ENCODE measurements at places on chromosomes 1 and 21.

DNA sequence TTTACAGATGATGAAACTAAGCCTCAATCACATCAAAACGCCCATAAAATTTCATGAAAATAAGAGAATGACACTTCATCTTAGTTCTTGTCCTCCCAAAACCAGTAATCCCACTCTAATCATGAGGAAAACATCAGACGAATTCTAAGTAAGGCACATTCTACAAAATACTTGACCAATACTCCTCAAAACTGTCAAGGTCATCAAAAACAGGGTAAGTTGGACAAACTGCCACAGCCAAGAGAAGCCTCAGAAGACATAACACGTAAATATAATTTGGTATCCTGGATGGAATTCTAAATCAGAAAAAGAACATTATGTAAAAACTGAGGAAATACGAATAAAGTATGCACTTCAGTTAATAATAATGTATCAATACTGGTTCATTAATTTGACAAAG is 128.2 kb downstream of the DPYD start:
- DNase-seq: no peak

- no peak for DNase-seq
Measured at GRCh38 chr1:70220015-70220414, 1.2 kb upstream of the SRSF11 start.

- no peak for DNase-seq
Measured at GRCh38 chr1:228857611-228858010, 122.3 kb downstream of the RHOU start.

DNA sequence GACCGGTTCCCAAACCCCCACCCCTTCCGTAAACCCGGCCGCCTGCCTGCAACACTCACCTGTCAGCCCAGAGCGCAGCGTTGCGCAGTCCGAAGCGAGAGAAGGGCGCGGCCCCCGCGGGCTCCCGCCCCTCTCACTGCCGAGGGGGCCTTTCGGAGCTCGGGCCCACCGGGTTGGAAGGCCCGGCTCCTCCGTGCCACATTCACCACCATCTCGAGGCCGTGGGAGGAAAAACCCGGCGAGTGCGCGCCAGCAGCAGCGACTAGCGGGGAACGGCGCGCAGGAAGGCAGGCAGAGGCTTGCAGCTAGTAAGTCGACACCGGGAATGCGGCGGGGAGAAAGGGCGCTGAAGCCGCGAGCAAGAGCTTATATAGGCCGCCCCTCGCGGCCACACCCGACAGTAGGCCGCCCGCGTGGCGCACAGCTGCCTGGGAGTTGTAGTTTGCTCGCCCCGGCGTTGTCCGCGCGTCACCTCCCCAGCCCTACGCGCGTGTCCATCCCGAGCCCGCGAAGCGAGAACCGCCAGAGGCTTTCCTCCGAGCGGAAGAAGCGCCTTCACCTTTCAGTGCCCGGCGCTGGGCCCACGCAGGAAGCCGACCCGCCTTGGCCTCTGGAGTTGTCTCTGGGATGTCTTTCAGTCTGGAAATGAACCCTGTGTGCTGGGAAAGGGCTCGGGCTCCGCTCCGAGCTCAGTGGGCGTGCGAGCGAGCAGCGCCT is 10.4 kb upstream of the RAB42 start:
- peak; percentile 89 for DNase-seq

- no peak for DNase-seq
Measured at GRCh38 chr1:13801655-13802486, 101.9 kb downstream of the PRDM2 start.

DNA sequence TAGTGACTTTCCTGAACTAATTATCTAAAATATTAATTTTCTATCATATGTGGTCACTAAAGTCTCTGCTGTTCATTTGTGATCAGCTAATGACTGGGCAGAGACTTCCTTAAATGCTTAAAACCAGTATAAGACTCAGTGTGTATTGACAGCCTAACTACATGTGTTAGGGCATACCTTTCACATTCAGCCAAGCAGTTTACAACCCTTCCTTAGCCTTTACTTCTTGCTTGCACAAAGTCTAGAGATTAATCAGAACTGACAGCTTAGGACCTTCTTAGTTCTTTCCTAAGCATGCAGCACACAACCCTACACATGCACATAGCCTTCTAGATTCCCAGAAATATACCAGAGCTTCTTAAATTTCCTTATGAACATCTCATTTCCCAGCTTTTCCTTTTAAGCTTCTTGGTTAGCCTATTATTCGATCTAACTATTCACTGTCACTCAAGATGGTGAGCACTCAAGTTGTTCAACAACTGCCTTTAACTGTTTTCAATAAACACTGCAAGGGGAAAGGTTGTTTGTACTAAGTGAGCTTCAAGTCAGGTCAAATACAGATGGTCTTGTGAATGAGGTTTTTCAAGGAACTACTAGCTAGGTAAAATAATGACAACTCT is 13.4 kb downstream of the EYA3 start:
- DNase-seq: no peak

- DNase-seq: no peak
Measured at GRCh38 chr1:94725566-94725965, 94.6 kb upstream of the SLC44A3 start.

- peak; percentile 54 for DNase-seq
Measured at GRCh38 chr1:212488436-212489283, 55.9 kb downstream of the NENF start.

- DNase-seq: no peak
Measured at GRCh38 chr1:40386796-40387195, 13.3 kb downstream of the SMAP2 start.

DNA sequence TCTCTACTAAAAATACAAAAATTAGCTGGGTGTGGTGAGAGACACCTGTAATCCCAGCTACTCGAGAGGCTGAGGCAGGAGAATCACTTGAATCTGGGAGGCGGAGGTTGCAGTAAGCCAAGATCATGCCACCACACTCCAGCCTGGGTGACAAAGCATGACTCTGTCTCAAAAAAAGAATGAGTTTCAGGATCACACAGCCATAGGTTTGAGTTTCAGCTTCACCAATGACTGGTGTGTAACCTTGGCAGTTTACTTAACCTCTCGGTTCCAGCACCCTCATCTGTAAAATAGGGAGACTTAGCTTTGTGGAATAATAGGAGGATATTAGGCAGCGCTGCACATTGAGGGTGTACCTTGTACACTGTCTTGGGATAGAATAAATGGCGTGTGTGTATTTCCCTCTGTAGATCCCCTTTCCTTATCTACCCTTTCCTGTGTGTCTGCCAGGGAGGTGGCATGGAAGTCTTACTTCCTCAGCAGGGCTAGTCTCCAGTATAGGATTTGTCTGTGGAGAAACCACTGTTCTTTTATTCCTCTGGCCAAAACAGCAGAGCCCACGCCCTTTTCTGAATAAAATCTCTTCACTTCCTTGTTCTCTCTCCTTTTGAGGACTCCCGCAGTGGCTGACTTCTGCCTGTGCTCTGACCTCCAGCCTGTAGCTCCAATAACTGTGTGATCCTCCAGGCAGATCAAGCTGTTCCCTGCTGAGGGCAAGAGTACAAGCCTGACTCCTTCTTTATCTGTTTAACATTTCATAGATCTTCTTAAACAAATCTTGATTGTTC is 90.4 kb downstream of the HHAT start:
- DNase-seq: no peak

DNA sequence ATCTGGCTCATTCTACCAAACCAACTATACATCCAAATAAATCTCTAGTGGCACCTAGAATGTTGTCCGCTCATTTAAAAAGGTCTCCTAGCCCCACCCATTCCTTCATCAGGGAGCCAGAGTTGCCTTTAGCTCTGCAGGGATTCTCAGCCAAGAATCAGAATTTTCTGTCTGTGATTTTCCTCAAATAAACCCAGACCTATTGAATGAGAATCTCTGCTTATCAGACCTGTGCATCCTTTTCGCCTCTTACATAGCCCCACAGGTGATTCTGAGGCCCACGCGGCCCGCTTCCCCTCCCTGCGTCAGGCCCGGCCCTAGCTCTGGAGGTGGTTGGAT is 410 bp upstream of the TDRD5 start:
- DNase-seq: no peak

- no peak for DNase-seq
Measured at GRCh38 chr1:118985640-118986554, 2.2 kb downstream of the TBX15 start.

- DNase-seq: no peak
Measured at GRCh38 chr1:77542813-77543420, 139.5 kb downstream of the ZZZ3 start.

DNA sequence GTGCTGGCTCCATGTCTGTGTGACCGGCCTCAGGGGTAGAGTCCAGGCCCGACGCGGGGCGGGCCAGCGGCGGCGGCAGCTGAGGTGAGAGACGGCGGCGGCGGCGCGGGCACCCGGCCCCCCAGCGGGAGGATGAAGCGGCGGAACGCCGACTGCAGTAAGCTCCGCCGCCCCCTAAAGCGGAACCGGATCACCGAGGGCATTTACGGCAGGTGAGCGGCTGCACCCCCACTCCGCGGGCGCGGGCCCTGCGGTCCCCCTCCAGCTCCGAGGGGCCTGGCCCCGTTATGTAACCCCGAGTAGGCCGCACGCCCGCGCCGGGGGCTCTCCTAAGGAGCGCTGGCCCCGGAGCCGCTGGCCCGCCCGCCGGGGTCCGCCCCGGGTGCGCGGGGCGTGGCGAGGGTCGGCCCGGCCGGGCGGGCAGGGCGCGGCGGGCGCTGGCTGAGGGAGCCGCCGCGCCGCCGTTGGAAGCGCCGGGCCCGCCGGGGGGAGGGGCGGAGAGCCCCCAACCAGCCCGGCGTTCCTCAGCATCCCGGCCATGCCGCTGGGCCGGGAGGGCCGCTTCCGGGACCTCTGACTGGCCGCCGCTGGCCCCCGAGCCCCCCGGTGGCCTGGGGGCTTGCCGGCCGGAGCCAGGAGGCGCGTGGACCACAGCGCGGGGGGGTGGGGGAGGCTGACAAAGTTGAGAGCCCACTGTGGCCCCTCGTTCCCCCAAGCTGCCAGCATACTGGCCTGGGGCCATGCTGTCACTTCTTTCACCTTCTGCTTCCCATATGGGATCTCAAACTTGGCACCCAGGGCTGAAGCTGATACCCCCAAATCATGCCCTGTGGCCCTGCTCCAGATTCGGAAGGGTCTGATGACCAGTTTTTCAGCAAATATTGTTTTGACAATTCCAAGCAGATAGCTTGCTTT is 527 bp downstream of the MACO1 start:
- no peak for DNase-seq

DNA sequence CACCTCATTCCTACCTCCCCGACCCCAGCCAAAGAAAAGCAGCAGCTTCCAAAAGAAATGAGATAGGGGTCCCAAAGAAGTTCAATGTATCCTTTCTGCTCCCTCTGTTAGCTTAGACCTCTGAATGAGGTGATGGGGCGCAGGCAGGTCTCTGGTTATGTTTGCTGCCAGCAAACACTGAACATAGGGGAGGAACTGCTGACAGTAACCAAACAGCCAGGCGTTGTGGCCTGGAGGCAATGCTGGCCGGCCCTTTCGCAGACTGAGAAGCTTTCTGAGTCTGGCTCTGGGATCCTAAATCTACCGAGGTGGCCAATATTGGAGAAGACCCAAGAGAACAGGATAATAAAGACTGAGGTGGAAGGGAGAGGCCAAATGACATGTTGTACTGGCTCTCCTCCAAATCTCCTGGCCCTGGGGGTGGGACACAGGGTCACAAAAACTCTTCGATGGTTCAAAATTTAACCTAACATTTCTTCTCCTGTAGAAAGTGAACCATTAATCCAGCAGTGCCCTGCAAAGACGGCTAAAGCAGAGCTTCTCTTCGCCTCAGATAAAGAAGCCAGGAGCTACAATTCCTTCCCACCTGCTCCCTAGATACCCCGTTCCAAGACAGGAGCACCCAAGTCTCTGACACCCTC is 19.6 kb downstream of the SSR2 start:
- DNase-seq: no peak

GRCh38 chr1:50836117-50836516 is 124.0 kb downstream of the FAF1 start:
- DNase-seq: no peak

DNA sequence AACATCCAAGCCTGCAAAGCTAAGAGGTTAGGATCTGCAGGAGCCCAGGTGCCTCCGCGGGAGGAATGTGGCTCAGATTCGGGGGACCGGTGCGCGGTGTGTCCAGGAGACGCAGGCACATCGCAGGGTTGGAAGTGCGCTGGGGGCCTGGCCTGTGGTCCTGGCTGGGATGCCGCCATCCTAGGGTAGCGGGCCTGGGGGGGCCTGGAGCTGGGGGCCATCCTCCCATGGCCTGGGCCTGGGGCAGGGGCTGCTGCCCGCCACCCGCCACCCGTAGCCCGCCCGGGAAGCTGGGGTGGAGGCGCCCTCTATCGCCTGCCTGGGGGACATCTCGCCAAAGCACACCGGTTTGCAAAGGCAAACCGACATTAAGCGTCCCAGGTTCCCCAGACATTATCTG is 170.6 kb upstream of the ARHGEF16 start:
- DNase-seq: no peak

GRCh38 chr1:14625996-14626395 is 27.5 kb downstream of the KAZN start:
- no peak for DNase-seq

DNA sequence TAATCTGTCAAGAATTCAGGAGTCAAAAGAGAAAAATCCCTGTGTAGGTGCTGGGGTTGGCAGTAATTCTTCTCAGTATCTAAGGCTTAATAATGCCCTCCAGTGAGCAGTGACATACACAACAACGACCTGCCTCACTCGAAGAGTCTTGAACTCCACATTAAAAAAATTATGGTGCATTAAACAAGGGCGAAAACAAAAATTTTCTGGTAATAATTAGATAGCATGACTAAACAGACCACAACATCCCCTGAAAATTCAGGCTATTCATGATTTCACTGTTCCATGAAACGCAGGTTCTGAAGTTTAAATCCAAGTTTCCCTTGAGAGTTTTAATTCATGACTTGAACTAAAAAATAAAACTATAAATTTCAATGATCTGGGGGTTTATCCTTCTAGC is 5.1 kb downstream of the SRSF4 start:
- DNase-seq: no peak

GRCh38 chr1:74548961-74549750 is 36.7 kb upstream of the LRRC53 start:
- no peak for DNase-seq

DNA sequence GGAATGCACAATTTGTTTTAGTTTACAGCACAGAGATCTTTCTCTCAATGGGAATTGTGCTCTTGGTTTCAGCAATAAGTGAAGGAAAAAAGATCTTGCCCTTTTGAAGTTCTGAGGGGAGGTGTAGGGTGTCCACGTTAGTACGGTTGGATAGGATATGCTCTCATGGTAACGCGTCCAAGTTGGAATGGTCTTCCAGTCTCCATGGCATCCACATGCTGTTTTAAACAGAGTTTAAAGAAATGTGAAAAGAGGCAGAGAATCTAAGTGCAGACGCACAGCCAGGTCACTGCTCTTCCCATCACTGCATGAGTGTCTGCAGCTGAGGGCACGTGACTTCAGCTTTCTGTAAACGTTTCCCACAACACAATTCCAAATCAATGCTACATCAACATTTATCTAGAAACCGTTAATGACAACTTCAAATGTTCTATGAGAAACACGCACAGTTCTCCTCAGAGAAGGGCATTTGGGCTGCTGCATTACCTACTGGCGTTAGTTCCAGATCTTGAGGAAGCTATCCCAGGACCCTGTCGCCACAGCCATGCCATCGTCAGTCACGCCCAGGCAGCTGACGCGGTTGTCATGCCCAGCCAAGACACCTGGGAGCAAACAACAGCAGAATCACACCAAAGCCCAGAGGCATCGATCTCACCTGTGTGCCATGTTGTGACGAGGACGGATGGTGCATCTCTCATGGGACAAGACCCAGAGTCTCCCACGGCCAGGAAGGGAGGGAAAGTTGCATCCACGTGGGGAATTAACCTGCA is 8.8 kb upstream of the NADK start:
- DNase-seq: no peak

- DNase-seq: peak; percentile 33
Measured at GRCh38 chr1:179016706-179017382, 8.8 kb upstream of the FAM20B start.

GRCh38 chr1:156150333-156151011 is 2.9 kb upstream of the SEMA4A start:
- DNase-seq: no peak

- no peak for DNase-seq
Measured at GRCh38 chr1:71640998-71641397, 560.2 kb upstream of the ZRANB2 start.
